ENCODE measurements at places on chromosomes 13 and 19.

DNA sequence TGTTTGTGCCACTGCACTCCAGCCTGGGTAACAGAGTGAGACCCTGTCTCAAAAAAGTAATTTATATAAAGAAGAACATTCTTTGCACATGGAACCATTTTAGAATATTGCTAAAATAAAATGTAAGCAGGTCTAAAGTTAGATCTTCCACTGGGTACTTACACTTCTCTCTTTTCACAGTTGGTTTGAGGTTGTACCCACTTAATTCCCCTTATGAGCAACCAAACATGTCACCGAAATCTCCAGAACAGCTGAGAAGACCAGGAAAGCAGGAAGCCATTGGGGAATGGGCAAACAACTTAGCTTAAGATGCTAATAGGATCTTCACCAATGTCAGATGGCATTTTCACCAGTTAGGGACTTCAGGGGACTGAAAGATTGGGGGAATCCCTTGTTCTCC is 18.8 kb downstream of the NLRP4 start:
- no peaks in the 10 kb centered on the region for H3K36me3 ChIP-seq
- no peak overlapping the region for H3K4me3 ChIP-seq
- H3K4me1 ChIP-seq: no peaks in the 10 kb centered on the region
- no peaks in the 10 kb centered on the region for H3K27me3 ChIP-seq

DNA sequence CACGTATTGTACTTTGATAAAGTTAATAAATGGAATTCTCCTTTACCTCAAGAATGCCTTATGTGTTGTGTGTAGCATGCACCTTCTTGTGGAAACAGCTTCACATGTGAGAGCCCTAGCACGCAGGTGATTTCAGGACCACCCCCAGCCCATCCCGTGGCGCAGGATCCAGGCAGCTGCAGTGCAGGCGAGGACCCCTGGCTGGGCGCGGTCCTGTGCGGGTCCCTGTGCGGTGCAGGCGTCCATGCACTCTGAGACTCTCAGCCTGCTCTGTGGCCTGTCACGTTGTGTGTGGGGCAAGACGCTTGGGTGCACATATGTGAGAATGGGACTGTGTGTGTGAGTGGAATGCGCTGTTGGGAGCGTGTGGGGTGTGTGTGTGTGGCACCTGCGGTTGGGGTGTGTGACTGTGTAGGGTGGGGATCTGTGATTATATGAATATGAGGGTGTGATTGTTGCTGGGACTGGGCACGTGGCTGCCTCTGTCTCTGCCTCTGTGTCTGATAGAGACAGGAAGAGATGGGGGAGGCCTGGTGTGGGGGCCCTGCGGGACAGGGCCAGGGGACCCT is 30.8 kb downstream of the WTIP start:
- H3K27me3 ChIP-seq: no peaks in the 10 kb centered on the region
- no peaks in the 10 kb centered on the region for H3K36me3 ChIP-seq
- no peak for DNase-seq
- no peak overlapping the region for H3K4me3 ChIP-seq

- H3K27ac ChIP-seq: no peak overlapping the region
- H3K4me1 ChIP-seq: peaks cover 15% of the 10 kb centered on the region
- H3K4me3 ChIP-seq: no peak overlapping the region
- DNase-seq: peak; percentile 88
Measured at GRCh38 chr19:17289489-17289888, 7.8 kb downstream of the ANKLE1 start.

DNA sequence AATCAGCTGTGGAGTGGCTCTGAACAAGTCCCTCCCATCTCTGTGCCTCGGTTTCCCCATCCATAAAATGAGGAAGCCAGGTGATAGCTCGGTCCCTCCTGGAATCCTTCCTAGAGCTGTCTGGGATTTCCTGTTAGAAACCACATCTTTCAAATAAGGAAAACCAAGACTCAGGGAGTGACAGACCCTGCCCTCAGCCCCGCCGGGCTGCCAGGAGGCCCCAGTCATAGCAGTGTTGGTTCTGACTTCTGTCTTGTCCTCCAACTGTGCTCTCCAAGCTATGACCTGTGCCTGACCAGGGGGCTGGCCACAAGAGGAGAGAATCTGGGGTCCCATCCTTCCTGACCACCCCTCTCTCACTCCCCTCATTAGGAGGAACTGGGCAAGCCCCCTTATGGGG is 1.1 kb upstream of the SHD start:
- no peak overlapping the region for H3K27ac ChIP-seq
- H3K4me3 ChIP-seq: no peak overlapping the region
- peaks cover 50% of the 10 kb centered on the region for H3K27me3 ChIP-seq
- H3K4me1 ChIP-seq: peaks cover 17% of the 10 kb centered on the region
- no peak for DNase-seq

GRCh38 chr13:70310396-70311119 is 202.3 kb upstream of the KLHL1 start:
- no peaks in the 10 kb centered on the region for H3K4me1 ChIP-seq
- H3K27me3 ChIP-seq: no peaks in the 10 kb centered on the region
- H3K27ac ChIP-seq: no peak overlapping the region
- no peaks in the 10 kb centered on the region for H3K36me3 ChIP-seq
- DNase-seq: peak; percentile 76

GRCh38 chr13:85377783-85378182 is 421.4 kb downstream of the SLITRK6 start:
- H3K4me1 ChIP-seq: no peaks in the 10 kb centered on the region
- H3K4me3 ChIP-seq: no peak overlapping the region
- H3K27ac ChIP-seq: no peak overlapping the region
- H3K27me3 ChIP-seq: no peaks in the 10 kb centered on the region

- no peak for DNase-seq
- H3K27me3 ChIP-seq: no peaks in the 10 kb centered on the region
- H3K27ac ChIP-seq: no peak overlapping the region
Measured at GRCh38 chr13:102680842-102681740, 13.8 kb downstream of the METTL21C start.

GRCh38 chr19:33462112-33462791 is 59.3 kb downstream of the PEPD start:
- peaks cover 3% of the 10 kb centered on the region for H3K4me1 ChIP-seq
- no peak for DNase-seq
- H3K36me3 ChIP-seq: peaks cover 41% of the 10 kb centered on the region
- H3K4me3 ChIP-seq: no peak overlapping the region

DNA sequence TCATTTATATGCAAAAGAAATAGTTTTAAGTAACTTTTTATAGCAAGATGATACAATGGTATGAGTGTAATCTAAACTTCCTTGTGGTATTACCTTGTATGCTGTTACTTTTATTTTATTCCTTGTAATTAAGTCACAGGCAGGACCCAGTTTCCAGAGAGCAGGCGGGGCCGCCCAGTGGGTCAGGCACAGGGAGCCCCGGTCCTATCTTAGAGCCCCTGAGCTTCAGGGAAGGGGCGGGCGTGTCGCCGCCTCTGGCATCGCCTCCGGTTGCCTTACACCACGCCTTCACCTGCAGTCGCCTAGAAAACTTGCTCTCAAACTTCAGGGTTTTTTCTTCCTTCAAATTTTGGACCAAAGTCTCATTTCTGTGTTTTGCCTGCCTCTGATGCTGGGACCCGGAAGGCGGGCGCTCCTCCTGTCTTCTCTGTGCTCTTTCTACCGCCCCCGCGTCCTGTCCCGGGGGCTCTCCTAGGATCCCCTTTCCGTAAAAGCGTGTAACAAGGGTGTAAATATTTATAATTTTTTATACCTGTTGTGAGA is 10.2 kb downstream of the PLPPR3 start:
- H3K4me3 ChIP-seq: no peak overlapping the region
- DNase-seq: no peak
- no peak overlapping the region for H3K27ac ChIP-seq
- peaks cover 60% of the 10 kb centered on the region for H3K36me3 ChIP-seq

- peak overlapping the region; percentile 82 for H3K27ac ChIP-seq
- DNase-seq: peak; percentile 12
- no peak overlapping the region for H3K4me3 ChIP-seq
- no peaks in the 10 kb centered on the region for H3K27me3 ChIP-seq
- H3K4me1 ChIP-seq: peaks cover 5% of the 10 kb centered on the region
Measured at GRCh38 chr13:77516342-77516789, 19.1 kb upstream of the SCEL start.

- H3K4me1 ChIP-seq: peaks cover 5% of the 10 kb centered on the region
- no peak overlapping the region for H3K4me3 ChIP-seq
- no peaks in the 10 kb centered on the region for H3K36me3 ChIP-seq
- DNase-seq: peak; percentile 4
Measured at GRCh38 chr19:38596057-38596981, 21.4 kb downstream of the MAP4K1 start.

GRCh38 chr19:51681286-51681941 is 11.7 kb upstream of the SPACA6 start:
- peak; percentile 89 for DNase-seq
- H3K27ac ChIP-seq: no peak overlapping the region
- H3K4me1 ChIP-seq: no peaks in the 10 kb centered on the region
- no peaks in the 10 kb centered on the region for H3K36me3 ChIP-seq
- peaks cover 11% of the 10 kb centered on the region for H3K27me3 ChIP-seq

Measured in mesenchymal stem cell (in vitro differentiated cells and primary cell).